ENCODE measurements at places on chromosomes 6 and 20. TPM values are rescaled to one million over a fixed set of nuclear protein-coding genes. Genes with fewer than 3 reads are reported as not detected.

DNA sequence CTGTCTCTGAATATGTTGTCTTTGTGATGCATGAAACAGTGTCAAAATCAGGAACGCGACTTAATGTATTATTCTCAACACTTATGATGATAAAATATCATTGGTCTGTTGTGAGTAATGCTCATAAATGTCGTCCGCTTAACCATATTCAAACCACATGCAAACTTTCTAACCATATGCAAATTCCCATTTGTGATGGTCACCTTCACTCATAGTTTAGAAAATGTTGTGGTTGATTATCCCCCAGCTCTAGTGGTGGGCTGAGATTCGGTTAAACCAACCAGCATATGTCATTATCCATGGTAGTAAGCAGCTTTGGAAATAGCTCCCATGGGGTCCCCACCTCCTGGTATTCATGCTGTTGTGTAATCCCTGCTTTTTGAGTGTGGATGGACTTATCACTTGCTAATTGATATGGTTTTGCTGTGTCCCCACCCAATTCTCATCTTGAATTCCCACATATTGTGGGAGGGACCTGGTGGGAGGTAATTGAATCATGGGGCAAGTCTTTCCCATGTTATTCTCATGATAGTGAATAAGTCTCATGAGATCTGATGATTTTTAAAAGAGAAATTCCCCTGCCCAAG, 360.0 kb upstream of the TSHZ2 start:
- no peak overlapping the region for H3K27ac ChIP-seq
- no peaks in the 10 kb centered on the region for H3K36me3 ChIP-seq
- H3K4me3 ChIP-seq: no peak overlapping the region
- DNase-seq: no peak
- H3K27me3 ChIP-seq: no peaks in the 10 kb centered on the region

- H3K4me1 ChIP-seq: no peaks in the 10 kb centered on the region
- H3K36me3 ChIP-seq: no peaks in the 10 kb centered on the region
- no peak overlapping the region for H3K27ac ChIP-seq
- no peak for DNase-seq
These were observed 587.5 kb downstream of the RFPL4B start for GRCh38 chr6:112934433-112935327.

GRCh38 chr6:164345327-164345726, 930.8 kb downstream of the QKI start:
- no peak overlapping the region for H3K27ac ChIP-seq
- H3K4me3 ChIP-seq: no peak overlapping the region
- H3K36me3 ChIP-seq: no peaks in the 10 kb centered on the region

- H3K27me3 ChIP-seq: no peaks in the 10 kb centered on the region
- no peak overlapping the region for H3K4me3 ChIP-seq
- no peaks in the 10 kb centered on the region for H3K36me3 ChIP-seq
- H3K4me1 ChIP-seq: no peaks in the 10 kb centered on the region
- no peak overlapping the region for H3K27ac ChIP-seq
These were observed 87.4 kb downstream of the PCSK2 start for GRCh38 chr20:17314264-17314663.

The OR2B3 gene
- total RNA-seq: not detected

DNA sequence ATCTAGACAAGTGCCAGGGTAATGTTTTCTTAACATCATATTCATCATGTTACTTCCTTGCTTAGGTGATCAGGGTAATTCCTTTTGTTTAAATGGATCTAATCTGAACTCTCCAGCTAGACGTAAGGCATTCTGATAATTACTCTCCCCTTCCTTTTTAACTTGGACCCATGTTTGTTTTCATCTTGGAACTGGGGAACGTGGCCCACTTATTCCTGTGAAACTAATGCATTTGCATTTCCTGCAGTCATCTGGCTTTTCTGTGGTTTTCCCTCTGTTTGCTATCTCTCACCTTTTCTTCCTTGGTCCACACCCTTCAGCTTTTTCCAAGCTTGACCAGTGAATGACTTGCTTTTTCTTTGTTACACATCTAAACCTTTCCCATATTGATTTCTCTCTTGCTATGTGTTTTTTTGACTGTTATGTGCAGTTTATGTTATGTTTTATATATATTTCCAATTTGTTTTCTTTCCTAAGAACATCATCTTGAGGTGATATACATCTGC, 33.3 kb downstream of the SLX4IP start:
- H3K4me1 ChIP-seq: no peaks in the 10 kb centered on the region
- DNase-seq: no peak
- no peak overlapping the region for H3K4me3 ChIP-seq
- H3K27me3 ChIP-seq: no peaks in the 10 kb centered on the region
- no peak overlapping the region for H3K27ac ChIP-seq

GRCh38 chr20:62065674-62066338, at the start of gene TAF4:
TSS of gene TAF4 (minus strand) at chr20:62065881. CDS start at chr20:62065810, 71 bp downstream.
- no peaks in the 10 kb centered on the region for H3K36me3 ChIP-seq
- no peaks in the 10 kb centered on the region for H3K27me3 ChIP-seq
- peaks cover 16% of the 10 kb centered on the region for H3K4me1 ChIP-seq

The CNR1 gene
- total RNA-seq: 2.8 TPM

The DUSP15 gene
- 2.3 TPM for total RNA-seq

GRCh38 chr20:50493881-50494253, 16.3 kb upstream of the PTPN1 start:
- no peaks in the 10 kb centered on the region for H3K4me1 ChIP-seq
- no peak for DNase-seq
- H3K36me3 ChIP-seq: no peaks in the 10 kb centered on the region
- H3K27me3 ChIP-seq: no peaks in the 10 kb centered on the region

- no peak for DNase-seq
- no peaks in the 10 kb centered on the region for H3K27me3 ChIP-seq
- no peak overlapping the region for H3K4me3 ChIP-seq
- H3K4me1 ChIP-seq: no peaks in the 10 kb centered on the region
- H3K36me3 ChIP-seq: no peaks in the 10 kb centered on the region
- no peak overlapping the region for H3K27ac ChIP-seq
These were observed 1062.0 kb downstream of the HACE1 start for GRCh38 chr6:103797738-103798137.

DNA sequence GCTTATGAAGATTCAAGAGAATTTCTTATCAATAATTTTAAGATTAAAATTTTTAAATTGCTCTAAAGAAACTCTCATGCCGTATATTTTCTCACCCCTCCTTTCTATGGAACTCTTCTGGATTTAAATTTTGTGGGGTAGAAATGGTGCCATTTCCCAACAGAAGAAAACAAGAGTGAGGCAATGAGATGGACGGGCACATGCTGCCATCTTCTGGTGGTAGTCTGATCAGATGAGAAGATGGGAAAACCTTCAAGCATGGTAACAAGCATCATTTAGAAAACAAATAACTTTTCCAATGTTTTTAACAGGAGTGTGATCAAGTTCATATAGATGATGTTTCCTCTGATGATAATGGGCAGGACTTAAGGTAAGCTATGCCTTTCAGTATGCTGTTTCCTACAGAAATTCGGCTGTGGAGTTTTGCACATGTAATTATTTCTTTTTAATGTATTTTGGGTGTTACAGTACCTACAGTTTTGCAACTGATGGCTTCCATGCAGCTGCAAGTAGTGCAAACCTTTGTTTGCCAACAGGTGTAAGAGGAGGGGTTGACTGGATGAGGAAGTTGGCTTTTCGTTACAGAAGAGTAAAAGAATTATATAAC, 271.4 kb downstream of the EYA4 start:
- no peak overlapping the region for H3K27ac ChIP-seq
- no peak for DNase-seq
- no peaks in the 10 kb centered on the region for H3K4me1 ChIP-seq
- H3K4me3 ChIP-seq: no peak overlapping the region

DNA sequence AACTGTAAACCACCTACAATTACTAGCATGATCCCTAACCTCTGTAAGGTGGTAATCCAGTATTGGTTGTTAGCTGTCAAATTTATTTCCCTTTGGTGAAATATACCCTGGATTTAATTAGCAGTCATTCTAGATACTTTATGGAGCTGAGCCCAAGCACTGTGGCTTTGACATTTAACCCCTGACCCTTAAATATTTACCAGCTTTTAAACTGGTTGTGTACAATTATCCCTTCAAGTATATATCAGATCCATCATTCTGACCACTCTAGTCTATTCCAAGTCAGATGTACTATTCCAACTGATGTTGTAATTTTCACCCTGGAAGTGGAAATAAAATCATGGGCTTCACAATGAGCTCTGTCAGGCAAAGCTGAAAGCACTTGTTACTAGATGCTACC, 229.6 kb downstream of the FOXC1 start:
- no peaks in the 10 kb centered on the region for H3K36me3 ChIP-seq
- H3K27ac ChIP-seq: no peak overlapping the region
- H3K27me3 ChIP-seq: no peaks in the 10 kb centered on the region
- DNase-seq: no peak
- H3K4me1 ChIP-seq: no peaks in the 10 kb centered on the region

The RBL1 gene
- 5.9 TPM for total RNA-seq

Measured in Peyer's patch (tissue), 4 donors.